ENCODE measurements at places on chromosomes 2 and 18.

DNA sequence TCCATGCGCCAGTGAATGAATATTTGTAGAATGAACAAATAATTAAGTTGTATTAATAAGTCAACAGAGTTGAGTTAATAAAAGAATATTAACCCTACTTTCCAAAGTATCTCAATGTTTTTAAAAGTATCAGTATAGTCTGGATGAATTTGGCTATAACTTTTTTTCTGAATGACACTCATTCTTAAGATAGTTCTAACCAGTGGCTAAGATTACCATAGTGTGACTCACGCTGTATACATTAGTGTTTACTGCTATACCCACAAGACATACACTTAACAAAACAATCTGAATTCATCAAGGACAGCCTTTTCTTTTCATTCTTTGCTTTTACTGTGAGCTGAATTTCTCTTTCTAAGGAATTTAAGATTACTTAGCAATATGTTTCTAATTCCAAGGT is 77.0 kb upstream of the PDE1A start:
- no peak for DNase-seq

DNA sequence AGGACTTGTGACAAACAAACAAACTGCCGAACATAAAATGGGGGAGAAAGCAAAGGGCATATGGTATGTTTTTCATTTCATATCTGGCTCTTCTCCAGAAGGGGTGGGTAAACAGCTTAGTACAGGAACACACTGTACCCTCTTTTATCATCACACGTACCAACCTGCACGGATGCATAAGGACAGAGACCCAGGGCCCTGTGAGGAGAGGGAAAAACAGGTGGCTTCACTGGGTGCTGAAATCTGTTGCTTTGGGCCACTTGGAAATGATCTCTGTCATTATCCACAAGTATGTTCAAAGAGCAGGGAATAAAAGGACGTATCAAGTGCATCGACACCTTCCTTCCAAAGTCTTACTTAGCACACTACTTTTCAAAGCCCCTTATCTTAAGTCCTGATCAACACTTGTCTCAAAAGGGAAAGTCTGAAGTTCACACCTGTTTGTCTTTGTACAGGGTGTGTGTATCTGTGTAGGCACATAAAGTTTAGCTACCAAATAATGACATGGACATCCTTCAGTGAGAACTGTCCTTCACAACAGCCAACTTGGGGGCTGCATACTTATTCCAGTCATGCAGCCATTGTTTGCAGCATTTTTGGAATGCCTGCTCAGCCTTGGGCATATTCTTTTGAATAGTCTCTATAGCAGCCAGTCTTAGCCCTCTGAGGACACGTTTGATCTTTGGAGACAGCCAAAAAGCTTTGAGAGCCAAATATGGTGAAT is 60.6 kb downstream of the IRS1 start:
- DNase-seq, result no peak

- DNase-seq, result no peak
These were observed 662.9 kb downstream of the IRS1 start for GRCh38 chr2:226136739-226137138.

- no peak for DNase-seq
These were observed 164.1 kb downstream of the FHOD3 start for GRCh38 chr18:36461551-36461987.

GRCh38 chr2:80302314-80303005 is 2.1 kb downstream of the LRRTM1 start:
- no peak for DNase-seq

GRCh38 chr2:71067567-71068217 is 756 bp upstream of the NAGK start:
- DNase-seq, result no peak

DNA sequence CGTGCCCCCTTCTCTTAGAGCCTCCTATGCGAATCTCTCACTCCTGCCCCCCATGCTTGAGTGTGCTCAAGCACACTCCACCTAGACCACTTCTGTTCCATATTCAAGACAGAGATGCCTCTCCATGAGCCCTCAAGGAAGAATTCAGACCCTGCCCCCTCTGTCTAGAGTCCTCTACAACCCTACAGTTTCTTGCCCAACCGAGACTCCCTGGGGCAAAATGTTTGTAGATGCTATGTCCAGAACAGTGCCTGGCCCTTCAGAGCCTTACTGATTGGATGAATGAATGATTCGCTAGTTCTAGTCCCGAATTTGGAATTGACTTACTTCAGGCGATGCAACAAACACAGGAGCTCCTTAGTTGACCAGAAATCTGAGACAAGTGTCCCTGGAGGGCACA is 8.7 kb downstream of the APCDD1 start:
- no peak for DNase-seq

DNA sequence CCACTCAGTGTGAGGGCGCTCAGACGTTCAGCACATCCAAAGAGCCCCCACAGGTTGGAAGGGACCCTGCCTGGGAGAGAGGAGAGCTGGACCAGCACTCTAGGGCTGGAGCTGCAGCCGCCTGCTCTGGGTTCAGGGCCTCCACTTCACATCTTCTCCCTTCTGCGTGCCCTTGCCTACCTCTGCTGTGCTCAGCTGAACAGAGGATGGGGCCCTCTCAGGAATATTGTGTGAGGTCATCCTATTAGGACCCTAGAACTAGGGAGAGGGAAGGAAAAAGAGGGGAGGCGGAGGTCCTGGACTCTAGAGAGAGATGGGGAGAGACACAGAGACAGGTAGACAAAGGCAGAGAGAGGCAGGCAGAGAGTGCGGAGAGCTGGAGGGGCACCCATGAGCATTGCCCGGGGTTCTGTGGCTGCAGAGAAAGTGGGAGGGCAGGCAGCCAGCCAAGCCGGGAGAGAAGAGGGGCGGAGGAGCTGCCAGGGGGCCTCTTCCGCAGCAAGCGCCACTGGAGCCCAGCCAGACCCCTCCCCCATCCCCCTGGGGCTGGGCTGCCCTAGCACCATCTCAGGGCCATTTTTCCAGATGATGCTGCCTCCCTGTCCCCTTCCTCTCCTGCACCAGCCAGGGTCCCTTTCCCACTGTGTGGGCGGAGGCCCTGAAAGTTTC is 8.3 kb upstream of the TNS1 start:
- no peak for DNase-seq

GRCh38 chr18:8843005-8843404 is 137.6 kb downstream of the MTCL1 start:
- DNase-seq, result no peak

DNA sequence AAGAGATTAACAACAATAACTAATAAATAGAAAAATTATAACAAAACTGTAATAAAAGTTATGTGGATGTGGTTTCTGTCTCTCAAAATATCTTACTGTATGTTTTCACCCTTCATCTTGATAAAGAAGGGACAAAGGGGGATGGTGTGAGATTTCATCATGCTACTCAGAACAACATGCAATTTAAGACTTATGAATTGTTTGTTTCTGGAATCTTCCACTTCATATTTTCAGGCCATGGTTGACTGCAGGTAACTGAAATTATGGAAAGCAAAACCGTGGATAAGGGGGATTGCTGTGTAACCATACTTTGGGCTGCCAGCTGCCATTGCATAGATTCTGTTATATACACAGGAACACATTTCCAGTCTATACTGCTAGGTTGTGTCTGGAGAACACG is 45.6 kb downstream of the NEB start:
- DNase-seq, result no peak

GRCh38 chr2:23497536-23497935 is 112.6 kb downstream of the KLHL29 start:
- no peak for DNase-seq
